ENCODE measurements at places on chromosomes 12 and 14. TPM values are rescaled to one million over a fixed set of nuclear protein-coding genes. Genes with fewer than 3 reads are reported as not detected.

- no peak for DNase-seq
Observed at GRCh38 chr12:58009405-58010195, 68.2 kb downstream of the ATP23 start.

GRCh38 chr12:98924-99352 lies 32.4 kb downstream of the IQSEC3 start:
- no peak for DNase-seq

- DNase-seq: no peak
Observed at GRCh38 chr12:113642672-113643071, 171.0 kb upstream of the LHX5 start.

DNA sequence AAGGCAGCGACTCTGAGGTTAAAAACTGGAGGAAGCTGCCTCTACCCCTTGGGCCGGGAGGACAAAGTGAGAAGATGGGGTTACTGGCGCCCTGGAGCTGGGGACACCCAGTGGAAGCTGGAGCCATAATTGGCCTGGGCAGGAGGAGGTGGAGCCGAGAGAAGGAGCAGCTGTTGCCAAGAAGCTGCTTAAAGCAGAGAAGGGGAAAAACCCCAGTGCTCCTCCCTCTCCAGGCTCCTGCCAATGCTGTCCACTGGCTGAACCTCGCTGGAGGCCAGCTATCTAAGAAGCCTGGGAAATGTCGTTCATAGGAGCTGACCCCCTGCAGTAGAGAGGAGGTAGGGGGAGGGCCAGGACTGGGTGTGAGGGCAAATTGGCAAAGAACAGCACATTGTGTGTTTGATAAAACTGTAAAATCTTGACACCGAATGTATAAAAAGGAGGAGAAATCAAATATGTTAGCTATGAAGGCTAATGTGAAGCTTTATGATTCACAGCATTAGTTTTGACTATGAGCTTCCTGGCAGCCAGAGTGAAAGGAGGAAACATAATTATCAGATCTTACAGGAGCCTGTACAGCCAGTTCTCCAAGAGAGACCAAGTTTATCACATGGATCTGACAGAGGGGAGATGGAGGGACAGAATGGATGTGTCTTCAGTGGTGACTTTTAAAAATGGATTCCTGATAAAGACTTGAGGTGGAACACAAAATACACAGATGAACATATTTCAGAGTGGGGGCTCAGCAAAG lies 9.5 kb downstream of the HHIPL1 start:
- DNase-seq: no peak

Gene RNASE2
- not detected for total RNA-seq

Gene GPRC5D
- 0.11 TPM for total RNA-seq

Gene PSMC1
- total RNA-seq: 177 TPM

Gene FITM1
- not detected for total RNA-seq

GRCh38 chr14:102731871-102732800 lies 45.1 kb upstream of the TRAF3 start:
- DNase-seq: no peak

Gene DDX51
- 10.0 TPM for total RNA-seq

Gene SLC35F4
- total RNA-seq: not detected

Gene ACOT6
- not detected for total RNA-seq

Gene TSPAN11
- 2.2 TPM for total RNA-seq

GRCh38 chr12:94676031-94676641 lies 25.8 kb upstream of the TMCC3 start:
- DNase-seq: peak; percentile 72

Gene CRADD
- 14.7 TPM for total RNA-seq

DNA sequence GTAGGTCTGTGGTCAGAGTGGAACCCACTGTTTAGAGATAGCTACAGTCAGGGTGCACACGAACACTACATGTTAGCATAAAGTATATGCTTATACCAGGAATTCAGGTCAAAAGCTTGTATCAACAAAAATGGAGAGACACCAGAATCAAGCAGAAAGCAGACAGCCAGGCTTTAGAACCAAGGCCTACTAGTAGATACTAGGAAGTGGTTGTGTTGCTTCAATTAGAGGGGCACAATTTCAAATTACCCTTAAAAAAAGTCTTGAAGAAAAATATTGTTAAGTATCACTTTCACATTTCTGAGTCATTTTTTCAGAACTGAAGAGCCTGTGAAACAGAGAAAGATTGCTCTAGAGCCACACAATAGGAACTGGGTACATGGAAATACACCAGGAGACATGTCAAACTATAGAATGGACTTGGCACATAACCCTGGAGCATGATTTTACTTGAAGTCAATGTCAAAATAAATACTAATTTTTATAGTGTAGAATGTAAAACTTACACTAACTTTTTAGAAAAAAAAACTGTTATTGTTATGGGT lies 41.6 kb downstream of the LRRC9 start:
- DNase-seq: no peak

GRCh38 chr12:74490390-74491064 lies 47.1 kb upstream of the ATXN7L3B start:
- DNase-seq: no peak

GRCh38 chr14:79510659-79511058 lies 700.6 kb downstream of the DIO2 start:
- DNase-seq: no peak

Gene DENND5B
- total RNA-seq: 7.8 TPM

DNA sequence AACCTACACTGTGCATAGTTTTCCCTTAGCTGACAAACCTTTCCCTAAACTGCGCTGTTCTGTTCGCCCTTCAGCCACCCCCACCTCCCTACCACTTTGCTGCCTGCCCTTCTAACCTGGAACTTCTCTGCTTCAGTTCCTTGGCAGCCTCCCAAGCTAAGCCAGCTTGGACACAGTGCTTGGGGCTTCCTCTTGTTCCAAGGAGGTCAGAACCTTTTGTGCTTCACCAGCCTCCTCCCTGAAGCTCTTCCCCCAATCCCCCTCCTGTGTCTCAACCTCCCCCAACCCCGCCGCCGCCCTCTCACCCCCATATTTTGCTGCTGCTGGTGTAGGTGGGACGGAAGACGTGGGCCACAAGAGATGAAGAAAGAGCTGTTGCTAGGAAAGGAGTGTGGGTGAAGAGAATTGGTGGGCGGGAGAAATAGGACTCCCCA lies 8.1 kb upstream of the RIC8B start:
- DNase-seq: no peak

DNA sequence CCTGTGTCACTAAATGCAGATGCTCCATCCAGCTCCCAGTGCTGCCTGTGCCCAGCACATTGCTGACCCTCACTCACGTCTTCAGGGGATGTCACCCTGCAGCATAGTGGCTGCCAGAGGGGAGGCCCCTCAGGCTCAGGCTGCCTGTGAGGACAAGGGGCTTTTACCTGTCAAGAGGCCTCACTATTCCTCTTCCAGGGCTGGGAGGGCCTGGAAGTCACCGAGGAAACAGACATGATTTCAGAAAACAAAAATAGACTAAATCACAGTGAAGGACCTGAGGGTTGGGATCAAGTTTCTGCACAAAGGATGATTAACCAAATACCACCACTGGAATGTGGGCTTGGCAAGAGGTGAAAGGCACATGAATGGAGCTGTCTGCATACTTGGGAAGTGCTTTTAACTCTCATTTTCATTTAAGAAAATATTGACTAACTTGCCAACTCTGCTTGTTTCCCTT lies 1202.3 kb downstream of the BCL11B start:
- no peak for DNase-seq

Gene PDZRN4
- not detected for total RNA-seq

GRCh38 chr14:96038920-96039632 lies at the start of gene C14orf132:
C14orf132 (plus strand) TSS chr14:96039362; CDS start chr14:96039501, 139 bp downstream.
- no peak for DNase-seq

- no peak for DNase-seq
Observed at GRCh38 chr14:58557242-58557641, 80.5 kb upstream of the DACT1 start.

GRCh38 chr12:6494968-6495367 lies 1.1 kb downstream of the NCAPD2 start:
- DNase-seq: no peak
